CD4-positive, alpha-beta T cell treated with Interleukin-2 at 100 ng/mL for 4 hours (primary cell): ENCODE measurements at places on chromosomes 12 and 14.

DNA sequence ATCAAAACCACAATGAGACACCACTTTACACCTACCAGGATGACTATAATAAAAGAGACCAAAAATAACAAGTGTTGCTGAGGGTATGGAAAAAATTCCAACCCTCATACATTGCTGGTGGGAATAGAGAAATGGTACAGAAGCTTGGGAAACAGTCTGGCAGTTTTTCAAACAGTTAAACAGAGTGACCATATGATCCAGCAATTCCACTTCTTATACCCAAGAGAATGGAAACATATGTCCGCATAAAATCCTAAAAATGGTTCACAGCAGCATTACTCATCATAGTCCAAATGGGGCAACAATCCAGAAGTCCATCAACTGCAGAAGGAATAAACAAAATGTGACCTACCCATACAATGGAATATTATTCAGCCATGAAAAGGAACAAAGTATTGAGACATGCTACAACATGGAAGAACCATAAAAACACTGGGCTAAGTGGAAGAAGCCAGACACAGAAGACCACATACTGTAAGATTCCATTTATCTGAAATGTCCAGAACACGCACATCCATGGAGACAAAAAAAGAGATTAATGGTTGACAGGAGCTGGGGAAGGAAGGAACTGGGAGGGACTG lies 44.5 kb downstream of the CHGA start:
- DNase-seq, result no peak

DNA sequence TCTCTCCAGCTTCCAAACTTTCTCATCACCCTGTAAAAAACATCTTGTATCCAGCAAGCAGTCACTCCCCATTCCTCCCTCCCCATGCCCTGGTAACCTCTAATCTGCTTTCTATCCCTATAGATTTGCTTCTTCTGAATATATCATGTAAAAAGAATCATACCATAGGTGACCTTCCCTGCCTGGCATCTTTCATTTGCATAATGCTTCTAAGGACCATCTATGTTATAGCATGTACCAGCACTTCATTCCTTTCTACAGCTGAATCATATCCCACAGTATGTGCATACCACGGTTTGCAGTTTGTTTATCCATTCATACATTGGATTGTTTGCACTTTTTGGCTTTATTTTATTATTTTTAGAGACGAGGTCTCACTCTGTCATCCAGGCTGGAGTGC lies 22.9 kb upstream of the VPS37B start:
- no peak for DNase-seq

- DNase-seq, result no peak
Observed at GRCh38 chr12:126286203-126286602, 1221.0 kb downstream of the AACS start.

DNA sequence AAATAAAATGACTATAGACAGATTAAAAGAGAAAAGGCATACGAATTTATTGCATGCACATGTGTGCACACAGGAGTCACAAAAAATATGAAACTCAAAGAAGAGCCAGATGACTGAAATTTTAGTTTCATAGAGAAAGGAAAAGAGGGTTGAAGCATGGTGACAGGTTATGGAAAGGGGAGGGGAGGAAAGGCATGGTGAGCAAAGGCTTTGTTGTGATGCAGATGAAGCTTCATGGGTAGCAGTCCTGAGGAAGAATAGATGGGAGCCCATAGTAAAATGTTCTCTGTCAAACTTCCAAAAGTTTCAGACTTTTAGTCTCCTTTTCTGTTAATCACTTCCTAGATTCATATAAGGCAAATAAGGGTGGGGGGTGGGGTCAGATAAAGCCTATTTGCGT lies 612.7 kb upstream of the ATP2B1 start:
- DNase-seq, result no peak

DNA sequence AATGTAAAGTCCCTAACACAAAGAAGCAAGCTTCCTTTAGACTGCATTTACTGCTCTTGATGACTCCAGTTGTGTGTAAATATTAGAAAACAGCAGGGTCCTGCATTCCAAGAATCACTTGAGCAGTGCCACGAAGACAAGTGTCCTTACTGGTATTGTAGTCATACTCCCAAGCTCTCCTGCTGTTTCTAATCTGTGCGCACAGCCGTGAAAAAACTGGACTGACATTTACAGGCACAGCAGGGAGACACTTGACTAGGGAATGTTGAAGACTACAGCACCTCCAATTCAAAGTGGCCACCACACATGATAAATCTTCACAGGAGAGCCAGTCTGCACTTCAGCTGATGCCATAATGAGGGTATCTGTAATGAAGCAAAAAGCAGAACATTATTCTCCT lies 91.4 kb downstream of the VRK1 start:
- no peak for DNase-seq

DNA sequence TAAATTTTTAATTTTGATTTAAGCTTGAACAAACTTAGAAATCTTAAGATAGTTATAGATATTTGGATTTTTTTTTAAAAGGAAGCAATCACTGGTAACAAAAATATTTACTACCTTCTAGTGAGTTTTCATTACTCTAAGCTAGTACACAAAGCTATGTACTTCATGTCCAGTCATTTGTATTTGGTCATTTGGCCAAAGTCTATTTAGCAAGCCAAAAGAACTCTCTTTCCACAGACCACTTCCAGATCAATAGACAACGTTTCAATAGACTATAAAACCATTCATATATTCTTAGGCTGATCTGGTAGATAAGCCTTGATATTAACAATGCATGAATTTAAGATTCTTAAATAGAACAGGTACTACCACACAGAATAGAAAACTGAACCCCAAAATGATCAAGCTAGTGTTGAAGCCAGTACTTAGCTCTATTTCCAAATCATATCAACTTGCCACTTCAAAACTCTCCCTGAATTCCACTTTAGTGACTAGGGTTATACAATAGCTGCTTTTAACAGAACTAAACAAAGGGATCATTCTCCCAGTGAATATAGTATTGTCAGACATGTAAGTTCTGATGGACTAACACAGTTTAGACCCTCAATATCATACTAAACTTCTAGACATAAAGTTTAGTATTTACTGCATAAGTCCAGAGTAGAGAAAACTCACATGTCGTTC lies 21.7 kb downstream of the CAPRIN2 start:
- no peak for DNase-seq

DNA sequence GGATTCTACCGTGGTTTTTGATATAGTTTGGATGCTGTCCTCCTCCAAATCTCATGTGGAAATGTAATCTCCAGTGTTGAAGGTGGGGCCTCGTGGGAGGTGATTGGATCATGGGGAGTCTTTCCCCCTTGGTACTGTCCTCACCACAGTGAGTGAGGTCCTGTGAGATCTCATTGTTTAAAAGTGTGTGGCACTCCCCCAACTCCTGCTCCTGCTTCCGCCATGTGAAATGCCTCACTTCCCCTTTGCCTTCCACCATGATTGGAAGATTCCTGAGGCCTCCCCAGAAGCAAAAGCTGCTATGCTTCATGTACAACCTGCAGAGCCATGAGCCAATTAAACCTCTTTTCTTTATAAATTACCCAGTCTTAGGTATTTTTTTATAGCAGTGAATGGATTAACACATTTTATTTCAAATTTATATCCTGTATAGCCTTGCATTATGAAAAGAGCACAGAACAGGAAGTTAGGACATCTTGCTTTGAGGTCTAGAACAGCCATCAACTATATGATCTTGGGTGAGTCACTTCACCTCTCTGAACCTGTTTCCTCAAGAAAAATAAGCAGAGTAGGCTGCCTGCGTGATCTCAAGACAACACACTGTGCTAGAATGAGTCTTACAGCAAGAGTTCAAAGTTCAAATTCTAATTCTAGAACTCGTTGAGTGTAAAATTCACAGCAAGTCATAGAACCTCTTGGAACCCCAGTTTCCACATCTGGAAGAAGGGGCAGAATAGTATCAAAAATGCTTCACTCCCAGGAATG lies 160.9 kb upstream of the EEA1 start:
- peak; percentile 9 for DNase-seq

GRCh38 chr14:90255871-90256270 lies 482 bp upstream of the PSMC1 start:
- no peak for DNase-seq

DNA sequence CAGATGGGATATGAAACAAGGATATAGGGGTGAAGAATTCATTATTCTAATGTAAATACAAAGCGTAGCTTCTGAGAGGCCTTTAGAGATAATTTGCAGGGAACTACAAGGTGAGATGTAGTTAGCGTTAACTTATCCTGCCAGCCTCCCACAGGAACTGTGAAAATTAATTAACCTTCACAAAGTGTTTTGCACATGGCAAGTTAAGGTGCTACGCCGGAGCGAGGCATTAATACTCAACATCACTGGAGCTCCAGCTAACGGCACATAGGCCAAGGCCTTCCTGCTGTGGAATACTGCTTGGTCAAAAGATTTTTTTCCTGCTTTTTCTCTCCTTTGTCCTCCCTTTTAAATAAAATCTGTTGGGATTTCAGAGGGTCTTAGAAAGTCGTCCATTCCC lies 86.5 kb downstream of the CRACR2A start:
- DNase-seq, result no peak

DNA sequence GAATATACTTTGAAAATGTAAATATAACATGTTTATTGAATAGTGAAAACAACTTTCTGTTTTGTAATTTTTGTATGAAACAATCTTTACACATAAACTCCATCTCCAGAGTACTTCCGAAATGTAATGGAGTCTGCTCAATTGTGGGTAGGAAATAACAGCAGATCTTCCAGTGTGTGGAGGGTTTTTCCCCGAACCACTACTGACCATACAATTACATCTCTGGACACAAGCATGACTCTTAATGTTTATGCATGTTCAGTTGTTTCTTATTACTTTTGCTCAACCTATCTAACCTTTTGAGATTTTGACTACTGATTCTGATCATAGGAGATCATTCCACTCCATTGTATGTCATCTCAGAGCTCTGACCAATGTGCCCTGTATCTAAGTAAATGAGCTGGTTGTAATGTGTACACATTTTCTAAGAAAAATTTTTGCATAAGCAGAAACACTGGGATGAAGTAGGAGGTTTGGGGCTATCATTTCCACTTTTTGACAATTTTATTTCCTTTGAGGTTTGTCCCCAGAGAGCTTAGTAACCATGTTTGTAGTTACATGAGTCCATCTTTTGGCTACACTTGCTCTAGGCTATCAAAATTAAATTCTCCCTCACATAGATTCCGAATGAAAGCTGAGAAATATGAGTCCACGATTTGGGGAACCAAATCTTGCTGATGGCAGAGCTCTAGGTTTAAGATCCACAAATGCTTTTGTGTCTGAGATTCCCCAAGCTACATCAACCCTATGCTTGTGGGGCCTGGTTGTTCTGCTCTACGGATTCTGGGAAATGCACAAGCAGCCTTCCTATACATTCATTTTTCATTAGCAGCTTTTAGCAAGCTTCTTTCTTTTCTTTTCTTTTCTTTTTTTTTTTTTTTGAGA lies 21.4 kb upstream of the CLEC4D start:
- no peak for DNase-seq
